ENCODE measurements at places on chromosomes 2 and 18. TPM values are rescaled to one million over a fixed set of nuclear protein-coding genes. Genes with fewer than 3 reads are reported as not detected.

REG3A gene
- polyA plus RNA-seq, result not detected

UGT1A5 gene
- polyA plus RNA-seq, result not detected

ARL5A gene
- 43.2 TPM for polyA plus RNA-seq

DNA sequence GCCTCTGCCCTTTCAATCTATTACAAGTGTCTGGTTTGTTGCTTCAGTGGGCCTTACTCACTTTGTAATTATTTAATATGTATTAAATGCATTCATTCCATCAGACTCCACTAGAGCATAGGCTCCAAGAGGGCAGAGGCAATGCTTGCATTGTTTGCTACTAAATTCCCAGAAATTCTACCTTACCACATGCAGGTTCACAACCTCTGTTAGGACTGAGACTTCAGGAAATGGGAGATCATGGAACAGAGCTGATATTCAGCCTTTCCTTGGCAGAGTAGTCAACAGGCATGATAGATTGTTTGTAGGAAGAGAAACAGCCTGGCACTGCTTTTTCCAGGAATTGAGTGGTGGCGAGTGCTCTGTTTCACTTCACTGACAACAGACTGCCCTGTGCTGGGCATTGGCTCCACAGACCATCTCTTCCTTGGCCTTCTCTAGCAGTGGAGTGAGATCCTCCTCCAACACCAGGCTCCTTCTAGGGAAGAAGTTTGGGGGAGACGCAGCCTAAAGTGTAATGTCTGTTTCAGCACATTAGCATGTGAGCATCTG, 6.2 kb upstream of the MATN3 start:
- no peak for DNase-seq

DNA sequence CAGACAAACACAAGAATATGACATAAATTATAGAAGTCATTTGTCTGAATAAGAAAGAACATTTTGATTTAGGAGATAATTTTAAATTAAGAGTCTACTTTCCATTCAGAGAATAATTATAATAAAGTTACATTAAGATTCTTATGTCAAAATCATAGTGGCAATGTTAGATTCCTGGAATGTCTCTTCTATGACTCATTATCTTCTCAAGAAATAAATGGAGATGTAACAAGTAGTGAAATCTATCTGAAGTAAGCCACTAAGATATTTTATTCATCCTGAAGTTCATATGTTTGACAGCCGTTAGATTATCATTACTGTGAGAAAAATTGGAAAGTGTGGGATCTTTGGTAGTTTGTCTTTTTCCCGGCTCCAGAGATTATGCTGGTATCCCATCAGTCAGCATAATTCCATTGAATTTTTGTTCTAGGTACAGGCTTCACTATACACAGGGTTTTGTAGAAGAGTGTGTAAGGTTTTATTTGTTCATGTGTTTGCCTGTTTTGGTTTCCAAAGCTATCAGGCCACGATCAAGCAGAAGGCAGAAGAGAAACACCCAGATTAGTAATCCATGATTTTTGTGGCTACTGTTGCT, 1246.6 kb upstream of the LRRTM1 start:
- no peak for DNase-seq

DNA sequence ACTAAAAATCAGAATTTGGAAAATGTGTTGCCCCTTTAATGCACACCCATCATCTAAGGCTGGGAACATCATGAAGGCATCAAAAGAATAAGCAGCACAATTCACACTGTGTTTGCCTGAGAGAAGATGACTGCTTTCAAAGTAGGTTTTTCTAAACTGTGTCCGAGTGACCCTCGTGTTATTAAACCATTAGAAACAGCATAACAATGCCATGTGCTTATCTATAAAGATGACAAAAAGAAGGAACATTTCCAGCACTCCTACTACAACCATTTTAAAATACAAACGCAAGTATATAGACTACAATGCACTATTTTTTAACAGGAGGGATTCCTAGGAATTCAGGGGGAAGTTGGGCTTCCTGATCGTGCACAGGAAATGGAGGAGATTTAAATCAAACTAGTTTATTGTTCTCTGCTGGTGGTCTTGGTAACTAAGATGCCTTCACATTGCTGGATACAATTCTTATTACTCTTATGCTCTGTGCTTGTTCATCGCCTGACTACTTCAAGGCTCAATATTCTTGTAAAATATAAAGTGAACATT, 305.9 kb upstream of the CCDC68 start:
- no peak for DNase-seq

- no peak for DNase-seq
Observed at GRCh38 chr2:36523153-36523552, 74.8 kb downstream of the FEZ2 start.

DNA sequence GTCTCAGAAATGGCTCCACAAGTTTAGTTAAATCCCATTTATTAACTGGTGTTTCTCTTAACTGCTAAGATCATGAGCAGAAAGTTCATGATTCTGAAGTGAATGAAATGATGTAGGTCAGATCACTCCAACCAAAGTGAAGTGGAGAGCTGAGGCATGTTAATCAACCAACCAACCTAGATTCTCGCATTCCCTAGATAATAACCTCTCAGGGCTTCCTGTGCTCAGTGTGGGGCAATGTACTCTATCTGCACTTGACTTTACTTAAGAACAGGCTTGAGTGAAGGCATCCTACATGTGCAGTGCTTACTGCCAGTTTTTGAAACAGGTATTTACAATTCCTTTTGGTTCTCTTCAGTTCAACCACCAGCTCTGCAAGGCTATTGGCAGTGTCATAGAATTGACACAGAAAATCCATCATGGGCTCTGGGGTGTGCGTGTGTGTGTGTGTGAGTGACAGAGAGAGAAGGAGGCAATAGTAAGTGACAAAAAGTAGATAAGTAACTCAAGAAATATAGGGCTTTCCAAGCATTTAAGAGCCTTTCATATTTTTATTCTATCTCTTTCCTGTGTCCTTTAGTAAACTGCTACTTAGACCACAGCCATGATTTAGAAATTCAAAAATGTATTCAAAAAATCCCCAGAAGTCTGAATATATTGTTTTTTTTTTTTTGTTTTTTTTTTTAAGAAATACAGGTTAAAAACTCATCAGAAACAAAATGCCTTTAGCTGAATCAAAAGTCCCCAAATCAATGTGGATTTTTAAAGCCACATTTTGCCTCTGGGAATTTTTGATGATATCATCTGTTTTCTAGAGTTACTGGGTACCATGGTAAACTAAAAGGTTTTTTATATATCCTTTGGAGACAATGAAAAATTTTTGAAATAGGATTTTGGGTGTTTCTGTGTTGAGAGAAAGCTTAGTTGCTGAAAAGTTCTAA, 28.6 kb downstream of the DOCK10 start:
- DNase-seq, result no peak

DNA sequence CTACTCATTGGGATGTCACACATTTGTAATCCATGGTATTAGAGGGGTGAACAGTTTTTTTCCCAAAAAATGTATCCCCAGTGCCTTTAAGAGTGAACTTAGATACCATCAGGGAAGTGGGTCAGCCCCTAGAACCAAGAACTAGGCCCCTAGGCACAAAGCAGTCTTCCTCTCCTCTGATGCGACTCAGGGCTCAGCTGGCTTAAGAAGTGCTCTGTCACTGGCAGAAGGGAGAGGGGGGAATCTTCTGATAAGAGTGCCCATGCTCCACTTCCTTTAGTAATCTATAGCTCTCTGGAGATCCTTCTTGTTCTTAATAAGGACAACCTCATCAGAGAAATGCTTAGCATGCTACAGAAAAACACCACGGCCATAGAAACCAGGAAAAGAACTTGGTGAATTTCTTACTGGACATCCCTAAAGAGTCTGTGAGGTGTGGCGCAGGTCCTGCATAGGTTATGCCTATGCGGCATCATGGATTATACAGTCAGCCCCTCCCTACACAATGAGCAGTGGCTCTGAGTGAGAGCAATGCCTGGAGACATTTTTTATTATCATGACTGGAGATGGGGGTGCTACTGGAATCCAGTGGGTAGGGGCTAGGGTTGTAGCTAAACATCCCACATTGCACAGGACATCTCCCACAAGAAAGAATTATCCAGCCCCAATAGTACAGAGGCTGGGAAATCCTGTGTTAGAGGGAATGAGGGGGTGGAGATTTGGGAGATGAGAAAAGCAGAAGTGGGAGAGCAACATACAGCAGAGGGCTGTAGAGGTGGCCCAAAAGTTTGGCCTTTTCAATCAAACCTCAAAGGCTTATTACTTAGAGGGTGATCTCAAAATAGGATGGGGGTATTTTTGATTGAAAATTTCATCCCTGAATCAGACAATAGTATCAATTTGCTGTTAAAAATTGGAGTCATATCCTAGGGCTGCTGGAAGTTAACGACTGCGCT, 21.7 kb upstream of the ZNF385B start:
- no peak for DNase-seq

DNA sequence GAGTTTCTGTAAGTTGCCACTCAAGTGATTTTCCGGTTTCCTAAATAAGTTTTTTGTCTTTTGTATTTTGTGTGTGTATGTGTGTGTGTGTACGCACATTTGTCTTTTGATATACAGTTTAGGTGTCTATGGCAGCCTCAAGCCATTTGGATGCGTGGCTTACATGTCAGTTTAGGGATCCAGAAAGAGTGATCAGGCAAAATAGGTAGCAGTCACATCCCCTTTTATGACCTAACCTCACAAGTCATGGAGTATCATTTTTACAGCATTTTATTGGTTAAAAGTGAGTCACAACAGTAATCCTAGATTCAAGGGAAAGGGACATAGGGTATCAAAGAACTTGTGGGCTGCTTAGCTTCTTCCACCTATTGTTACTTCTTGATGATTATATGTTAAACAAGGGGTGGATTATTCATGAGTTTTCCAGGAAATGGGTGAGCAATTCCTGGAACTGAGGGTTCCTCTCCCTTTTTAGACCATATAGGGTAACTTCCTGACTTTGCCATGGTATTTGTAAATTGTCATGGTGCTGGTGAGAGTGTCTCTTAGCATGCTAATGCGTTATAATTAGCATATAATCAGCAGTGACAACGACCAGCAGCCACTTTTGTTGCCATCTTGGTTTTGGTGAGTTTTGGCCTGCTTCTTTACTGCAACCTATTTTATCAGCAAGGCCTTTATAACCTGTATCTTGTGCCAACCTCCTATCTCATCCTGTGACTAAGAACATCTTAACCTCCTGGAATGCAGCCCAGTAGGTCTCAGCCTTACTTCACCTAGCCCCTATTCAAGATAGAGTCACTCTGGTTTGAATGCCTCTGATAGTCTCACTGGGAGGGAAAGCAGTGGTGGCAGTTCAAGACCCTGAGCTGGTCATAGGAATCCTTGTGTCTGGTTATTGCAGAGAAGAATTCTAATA, 8.6 kb upstream of the SOCS6 start:
- DNase-seq, result no peak

DNA sequence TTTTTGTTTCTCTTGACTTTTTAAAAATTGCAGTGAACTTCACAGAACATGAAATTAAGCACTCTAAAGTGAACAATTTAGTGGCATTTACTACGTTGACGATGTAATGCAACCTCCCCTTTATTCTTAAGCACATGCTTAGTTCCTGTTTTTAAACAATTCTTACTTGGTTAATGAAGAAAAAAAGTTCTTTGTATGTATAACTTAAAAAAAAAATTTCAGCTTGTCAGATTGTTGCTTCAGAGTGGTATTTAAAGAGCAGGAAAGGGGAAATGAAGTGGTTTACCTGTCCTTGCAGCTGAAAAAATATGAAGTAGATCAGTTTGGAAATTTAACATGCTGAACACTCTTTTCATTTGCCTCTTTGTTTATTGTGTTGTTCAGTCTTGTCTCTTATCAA, 95.7 kb upstream of the RASGRP3 start:
- no peak for DNase-seq

- DNase-seq, result no peak
Observed at GRCh38 chr2:20223407-20224163, 1.3 kb downstream of the SDC1 start.

DNA sequence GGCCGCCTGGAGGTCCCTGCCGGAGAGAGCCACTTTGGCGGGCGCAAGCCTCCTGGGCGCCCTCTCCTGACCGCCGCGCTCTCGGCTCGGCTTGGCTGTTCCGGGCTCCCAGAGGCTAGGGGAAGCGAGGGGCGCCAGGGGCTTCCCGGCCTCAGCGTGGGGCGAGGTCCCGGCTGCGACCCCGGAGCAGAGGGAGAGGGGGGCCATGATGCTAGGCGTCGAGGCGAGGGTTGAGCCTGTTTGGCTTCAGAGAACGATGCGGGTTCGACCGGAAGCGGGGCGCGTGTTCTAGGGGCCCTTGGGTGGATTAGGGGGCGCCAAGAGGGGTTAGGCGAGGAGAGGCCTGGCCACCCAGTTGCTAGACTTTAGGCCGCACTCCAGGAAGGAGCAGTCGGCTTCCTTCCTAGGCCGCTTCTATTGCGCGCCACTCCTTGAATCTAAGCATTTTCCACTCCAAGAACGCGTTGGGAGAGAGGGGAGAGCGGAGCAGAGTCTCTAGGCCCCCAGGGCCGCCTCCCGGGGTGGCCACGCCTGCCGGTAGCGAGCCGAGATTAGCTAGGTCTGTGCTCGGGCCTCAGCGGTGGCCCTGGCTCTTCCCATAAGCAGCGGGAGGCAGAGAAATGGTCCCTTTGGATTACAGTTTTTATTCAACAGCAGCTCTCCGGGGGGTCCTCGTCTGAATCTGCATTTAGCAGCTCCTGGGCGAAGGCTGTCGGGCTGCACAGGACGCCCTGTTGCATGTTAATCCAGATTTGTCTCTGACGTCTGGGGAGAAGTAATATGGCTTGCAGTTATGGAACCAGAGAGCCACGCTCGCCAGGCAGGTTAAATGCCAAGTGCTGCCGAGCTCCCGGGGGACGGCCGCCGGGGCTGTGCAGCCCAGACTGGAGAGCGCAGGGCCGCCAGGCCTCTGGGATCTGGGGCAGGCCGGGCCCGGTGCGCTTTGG, 11.3 kb downstream of the MEIS1 start:
- DNase-seq, result no peak

DNA sequence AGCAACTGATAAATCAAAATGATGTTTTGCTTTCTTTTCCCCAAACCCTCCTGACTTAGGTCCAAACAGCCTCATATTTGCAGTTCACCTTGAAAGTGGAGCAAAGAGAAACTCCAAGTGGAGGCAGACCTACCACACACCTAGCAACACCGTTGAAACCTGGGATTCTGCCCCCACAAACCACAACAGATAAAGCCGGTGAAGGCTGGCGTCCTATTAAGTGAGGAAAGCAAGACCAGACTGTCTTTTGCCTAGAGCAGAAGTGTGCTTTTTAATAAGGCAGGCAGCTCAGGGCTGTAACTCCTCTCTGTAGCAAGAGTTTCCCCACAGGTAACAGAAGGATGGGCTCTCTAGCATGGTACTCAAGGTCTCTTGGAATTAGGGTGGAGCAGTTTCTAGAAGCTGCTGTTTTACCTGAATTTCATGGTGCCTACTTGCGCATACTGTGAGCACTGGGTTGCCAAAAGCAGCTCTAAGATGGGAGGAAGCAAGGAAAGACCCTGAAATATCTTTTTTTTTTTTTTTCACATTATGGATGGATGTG, 336.9 kb downstream of the BCL11A start:
- no peak for DNase-seq

DNA sequence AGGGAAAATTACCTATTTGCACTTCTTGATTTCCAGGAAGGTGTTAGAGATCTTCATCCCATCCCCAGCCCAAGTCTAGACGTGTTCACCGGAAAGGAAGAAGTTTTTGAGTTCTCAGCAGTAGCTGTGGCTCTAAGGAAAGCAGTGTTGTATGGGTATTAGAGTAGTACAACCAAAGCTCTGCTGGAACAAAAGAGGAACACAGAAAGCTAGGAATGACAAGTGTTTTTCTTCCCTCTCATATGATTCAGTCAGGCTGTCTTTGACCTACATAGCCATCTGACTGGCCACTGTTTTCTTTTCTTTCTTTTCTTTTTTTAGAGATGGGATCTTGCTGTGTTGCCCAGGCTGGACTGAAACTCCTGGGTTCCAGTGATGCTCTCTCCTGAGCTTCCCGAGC, 82.7 kb upstream of the SLC39A10 start:
- no peak for DNase-seq

All from naive thymus-derived CD8-positive, alpha-beta T cell (primary cell).